ENCODE measurements at places on chromosomes 13 and 19.

DNA sequence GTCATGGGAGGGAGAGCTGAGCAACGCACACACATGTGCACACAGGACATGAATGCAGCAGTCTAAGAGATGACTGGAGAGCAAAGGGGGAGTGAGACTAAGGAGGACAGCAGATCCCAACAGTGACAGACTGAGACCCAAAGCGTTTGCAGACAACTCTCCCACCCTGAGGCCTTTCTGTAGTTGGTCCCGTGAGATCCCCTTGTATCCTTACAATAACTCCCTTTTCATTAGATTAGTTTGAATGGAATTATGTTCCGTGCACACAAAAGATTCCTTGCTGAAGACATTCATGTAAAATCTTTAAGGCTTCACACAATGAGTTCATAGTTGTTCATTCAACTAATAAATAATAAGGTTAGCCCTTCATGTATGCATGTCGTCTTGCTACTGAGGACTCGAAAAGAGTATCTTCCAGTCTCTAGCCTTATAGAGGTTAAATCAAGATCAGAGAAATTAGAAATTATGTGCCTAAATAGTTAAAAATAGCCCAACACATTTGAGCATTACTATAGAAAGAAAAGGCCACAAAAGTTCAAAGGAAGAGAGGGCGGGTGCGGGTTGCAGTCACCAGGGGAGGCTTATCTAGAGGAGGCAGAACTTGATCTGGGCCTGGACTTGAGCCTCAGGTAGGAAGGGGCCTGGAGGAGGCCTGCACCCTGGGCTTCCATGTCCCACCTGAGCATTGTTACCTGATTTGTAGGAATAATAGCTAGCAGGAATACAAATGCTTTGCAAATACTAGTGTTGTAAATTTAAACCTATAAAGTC is 3.1 kb upstream of the GTF3A start:
- DNase-seq: no peak

- peak; percentile 35 for DNase-seq
Measured at GRCh38 chr19:1154731-1155351, 19.2 kb downstream of the SBNO2 start.

DNA sequence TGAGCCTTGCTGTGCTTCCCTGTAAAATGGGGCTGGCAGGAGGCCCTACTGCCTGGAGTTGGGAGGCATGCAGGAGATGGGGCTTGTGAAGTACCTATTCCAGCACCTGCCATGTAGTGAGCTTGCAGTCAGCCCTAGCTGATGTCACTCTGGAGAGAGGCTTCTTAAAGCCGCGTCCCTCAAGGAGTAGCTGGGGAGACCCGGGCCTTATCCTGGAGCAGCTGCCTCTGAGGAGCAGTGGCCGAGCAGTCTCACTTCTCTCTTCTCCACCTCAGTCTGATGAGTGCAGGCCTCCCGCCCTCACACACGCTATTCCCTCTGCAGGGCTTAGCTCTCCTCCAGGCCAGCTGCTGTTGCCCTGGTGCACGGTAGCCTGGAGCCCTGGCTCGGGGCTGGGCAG is 18.0 kb downstream of the CLASRP start:
- no peak for DNase-seq

- DNase-seq: no peak
Measured at GRCh38 chr19:34432797-34433196, 4.6 kb downstream of the UBA2 start.

DNA sequence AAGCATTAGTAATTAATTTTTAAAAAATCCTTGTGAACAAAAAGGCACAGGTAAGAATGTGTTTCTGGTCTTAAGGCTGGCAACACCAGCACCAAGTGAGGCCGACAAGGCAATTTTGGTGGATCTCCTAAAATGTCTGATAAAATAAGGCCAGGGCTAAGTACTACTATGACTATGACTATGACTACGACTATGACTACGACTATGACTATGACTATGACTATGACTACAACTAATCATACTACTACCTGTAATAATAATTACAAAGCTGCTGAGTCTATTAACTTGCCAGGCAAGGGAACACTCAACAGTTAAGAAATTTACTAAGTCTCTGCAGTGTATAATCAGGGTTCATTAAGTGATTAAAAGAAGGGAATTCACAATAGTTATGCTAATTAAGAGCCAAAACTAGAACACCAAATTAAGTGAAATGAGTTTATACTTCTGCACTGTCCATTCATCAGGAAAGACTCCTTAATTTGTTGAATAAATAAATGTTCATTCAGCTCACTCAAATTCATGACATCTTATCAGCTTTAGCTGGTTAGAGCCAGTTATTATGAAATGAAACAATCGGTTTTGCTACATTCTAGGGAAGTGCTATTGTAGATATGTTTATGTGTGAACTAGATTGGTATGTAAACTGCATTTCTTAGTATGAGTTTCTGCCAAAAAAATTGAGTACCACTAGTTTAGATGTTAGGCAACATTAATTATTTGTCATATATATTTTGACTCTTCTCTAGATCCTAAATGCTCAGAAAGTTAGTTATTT is 1626.2 kb upstream of the PCDH20 start:
- DNase-seq: no peak

- no peak for DNase-seq
Measured at GRCh38 chr13:111542530-111543341, 222.3 kb downstream of the TEX29 start.

GRCh38 chr19:460877-461720 is at the start of gene SHC2:
TSS of gene SHC2 (minus strand) at chr19:461033. CDS start at chr19:460996, 37 bp downstream.
- DNase-seq: no peak

DNA sequence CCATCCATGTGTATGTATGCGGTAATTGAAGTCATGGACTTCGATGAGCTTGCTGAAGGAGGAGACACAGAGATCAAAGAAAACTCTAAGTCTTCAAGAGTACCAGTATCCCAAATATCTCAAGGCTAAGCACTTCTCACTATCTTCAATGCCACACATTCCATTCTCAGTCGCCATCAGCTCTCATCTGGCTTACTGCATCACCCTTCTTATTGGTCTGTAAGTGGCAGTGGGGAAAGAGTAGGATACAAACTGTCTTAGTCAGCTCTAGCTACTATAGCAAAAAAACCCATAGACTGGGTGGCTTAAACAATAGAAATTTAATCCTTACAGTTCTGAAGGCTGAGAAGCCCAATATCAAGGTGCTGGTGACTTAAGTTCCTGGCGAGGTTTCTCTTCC is 218.7 kb downstream of the POSTN start:
- no peak for DNase-seq

GRCh38 chr19:14112809-14113385 is 4.7 kb downstream of the PRKACA start:
- DNase-seq: no peak

DNA sequence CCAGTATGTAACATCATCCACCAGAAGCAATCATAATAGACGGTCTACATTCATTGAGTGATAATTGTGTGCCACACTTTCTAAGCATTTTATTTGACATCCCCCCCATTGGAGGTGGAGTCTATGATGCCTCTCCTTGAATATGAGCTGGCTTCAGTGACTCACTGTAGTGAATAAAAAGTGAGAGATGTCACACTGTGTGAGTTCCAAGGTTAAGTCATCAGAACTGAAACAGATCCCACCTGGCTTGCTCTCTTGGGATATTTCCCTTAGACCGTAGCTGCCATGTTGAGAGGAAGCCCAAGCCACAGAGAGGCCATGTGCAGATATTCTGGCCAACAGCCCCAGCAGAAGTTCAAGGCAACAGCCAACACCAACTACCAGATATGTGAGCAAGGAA is 12.6 kb downstream of the RTBDN start:
- no peak for DNase-seq

- no peak for DNase-seq
Measured at GRCh38 chr13:40187324-40187795, 479.1 kb downstream of the FOXO1 start.

DNA sequence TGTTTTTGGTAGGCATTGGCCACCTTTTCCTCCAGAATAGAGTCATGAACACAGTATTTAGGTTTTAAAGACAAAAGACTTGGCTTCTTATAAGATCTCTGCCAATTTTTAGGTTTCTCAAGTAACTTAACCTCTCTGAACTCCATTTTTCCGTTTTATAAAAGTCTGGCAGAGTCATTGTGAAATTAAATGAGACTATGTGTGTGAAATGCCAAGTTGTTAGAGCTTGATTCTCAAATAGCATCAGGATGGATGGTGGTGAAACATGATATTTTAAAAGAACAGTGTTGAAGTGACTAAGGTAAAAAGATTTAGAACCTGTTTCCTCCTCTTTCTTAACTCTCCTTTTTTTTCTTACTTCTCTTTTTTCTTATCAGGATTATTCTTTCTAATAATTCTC is 617.7 kb upstream of the SLITRK1 start:
- no peak for DNase-seq

DNA sequence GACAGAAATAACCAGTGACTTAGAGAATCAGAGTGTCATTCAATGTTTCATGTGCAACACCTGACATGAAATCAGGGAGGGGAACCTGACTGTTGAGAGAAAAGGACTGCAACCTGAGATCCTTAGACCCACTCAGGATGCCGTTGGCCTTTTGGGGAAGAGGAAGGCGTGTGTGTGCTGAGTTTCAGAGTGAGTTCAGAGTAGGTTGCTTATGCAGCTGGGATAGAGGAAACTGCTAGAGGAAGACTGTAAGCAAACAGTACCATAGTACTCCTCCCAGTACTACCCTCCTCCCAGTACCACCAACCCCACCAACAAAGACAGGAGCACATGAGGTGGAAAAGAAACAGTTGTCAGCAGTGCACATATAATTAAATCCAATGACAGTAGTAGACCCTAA is 63.7 kb downstream of the KL start:
- no peak for DNase-seq

All from T47D (cell line).